T-cell (primary cell): ENCODE measurements at places on chromosomes 3 and 15. TPM values are rescaled to one million over a fixed set of nuclear protein-coding genes. Genes with fewer than 3 reads are reported as not detected.
A peak's percentile ranks its signal among the peaks of the same experiment; 100 is the strongest.

DNA sequence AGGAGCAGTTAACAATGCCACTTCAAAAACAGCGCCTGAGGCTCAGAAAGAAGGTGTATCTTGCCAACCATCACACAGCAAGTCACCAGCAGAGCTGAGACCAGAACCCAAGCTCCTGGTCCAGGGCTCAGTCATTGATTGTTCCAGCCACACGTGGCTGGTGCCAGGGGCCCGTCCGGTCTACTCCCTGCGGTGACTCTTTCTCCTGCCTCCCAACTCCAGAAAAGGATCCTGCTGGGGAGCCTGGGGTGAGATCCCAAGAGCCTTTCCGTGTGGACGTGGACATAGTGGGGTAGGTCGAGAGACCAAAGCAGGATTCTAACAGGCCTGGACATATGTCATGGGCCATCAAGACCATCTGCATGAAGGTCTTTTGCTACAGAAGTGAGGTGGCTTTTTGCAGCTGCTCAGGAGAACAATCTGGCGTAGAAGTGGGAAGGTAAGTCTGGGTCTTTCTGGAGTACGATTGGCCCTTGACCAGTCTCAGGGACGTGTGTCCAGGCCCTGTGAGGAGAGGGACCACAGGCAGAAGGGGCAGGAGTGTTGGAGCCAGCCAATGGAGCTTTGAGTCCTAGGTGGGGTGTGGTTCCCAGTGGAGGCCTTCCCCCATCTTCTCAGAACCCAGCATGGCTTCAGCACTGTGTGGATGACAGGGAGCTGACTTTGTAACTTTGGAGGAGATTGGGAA lies 105.4 kb downstream of the HMG20A start:
- DNase-seq: no peak

DNA sequence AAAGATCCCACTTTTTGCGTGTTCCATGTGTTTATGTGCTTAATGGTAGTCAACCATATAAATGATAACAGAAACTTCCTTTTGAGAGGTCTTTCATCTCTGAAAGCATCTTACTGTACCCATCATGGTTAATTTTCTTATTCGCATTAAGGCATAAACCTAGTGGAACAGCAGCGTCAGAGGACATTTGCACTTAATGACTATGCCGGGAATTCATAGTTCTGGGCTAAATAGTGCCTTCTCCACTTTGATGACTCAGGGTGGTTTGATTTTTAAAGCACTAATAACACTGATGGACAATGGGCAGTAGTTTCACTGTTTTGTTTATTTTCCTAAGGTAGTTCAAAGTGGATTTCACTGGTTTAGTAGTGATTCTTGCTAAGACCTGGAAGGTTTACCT lies 455.3 kb downstream of the DIPK2A start:
- DNase-seq: no peak

- no peak for DNase-seq
Measured at GRCh38 chr3:57382933-57383332, 90.4 kb upstream of the ASB14 start.

GRCh38 chr3:144085964-144086363 lies 114.3 kb downstream of the DIPK2A start:
- no peak for DNase-seq

DNA sequence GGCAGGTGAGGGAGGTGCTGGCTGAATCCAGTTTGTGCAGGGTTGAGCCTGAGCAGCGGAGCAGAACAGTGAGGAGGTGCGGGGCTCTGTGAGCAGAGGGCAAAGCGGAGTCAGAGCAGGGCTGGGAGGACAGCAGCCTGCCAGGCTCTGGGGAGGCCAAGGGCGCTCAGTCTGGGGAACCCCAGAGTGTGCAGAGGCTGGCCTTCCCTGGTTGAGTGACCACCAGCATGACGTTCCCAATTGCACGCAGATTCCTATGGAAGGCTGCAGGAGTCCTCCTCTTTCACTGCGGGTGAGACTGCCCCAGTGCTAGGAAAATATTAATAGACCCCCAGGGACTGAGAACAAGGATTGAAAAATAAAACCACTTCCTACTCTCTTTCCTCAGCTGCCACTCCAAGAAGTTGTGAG lies 13.2 kb downstream of the MRAS start:
- no peak for DNase-seq

- no peak for DNase-seq
Measured at GRCh38 chr3:145533696-145534095, 627.3 kb downstream of the PLOD2 start.

- DNase-seq: no peak
Measured at GRCh38 chr3:72558001-72558400, 290.2 kb downstream of the SHQ1 start.

- DNase-seq: no peak
Measured at GRCh38 chr3:111948786-111949185, 30.0 kb upstream of the ABHD10 start.

- no peak for DNase-seq
Measured at GRCh38 chr15:52579852-52580251, 11.0 kb upstream of the ARPP19 start.

DNA sequence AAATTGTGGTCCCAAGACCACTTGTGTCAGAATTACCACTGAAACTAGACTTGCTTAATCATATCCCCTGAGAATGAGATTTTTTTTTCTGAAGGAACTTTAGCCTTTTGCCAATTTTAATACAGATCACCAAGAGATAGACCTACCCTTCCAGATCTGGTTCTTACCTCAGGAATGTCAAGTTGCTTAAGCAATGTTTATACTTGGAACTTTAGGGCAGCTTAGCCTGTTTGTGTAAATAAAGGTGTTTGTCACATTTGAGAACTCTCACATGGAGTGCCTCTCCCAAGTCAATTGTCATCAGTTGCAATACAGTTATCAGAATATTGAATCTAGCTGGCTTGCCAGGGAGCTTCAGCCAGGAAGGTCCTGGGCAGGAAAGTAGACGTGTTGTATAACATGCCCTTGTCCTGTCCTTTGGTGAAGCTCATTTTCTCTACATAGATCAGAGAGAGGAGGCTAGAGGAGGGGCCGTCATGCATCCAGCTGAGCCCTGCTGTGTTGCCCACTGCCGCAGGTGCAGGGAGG lies 3.9 kb downstream of the GPD1L start:
- DNase-seq: no peak

DNA sequence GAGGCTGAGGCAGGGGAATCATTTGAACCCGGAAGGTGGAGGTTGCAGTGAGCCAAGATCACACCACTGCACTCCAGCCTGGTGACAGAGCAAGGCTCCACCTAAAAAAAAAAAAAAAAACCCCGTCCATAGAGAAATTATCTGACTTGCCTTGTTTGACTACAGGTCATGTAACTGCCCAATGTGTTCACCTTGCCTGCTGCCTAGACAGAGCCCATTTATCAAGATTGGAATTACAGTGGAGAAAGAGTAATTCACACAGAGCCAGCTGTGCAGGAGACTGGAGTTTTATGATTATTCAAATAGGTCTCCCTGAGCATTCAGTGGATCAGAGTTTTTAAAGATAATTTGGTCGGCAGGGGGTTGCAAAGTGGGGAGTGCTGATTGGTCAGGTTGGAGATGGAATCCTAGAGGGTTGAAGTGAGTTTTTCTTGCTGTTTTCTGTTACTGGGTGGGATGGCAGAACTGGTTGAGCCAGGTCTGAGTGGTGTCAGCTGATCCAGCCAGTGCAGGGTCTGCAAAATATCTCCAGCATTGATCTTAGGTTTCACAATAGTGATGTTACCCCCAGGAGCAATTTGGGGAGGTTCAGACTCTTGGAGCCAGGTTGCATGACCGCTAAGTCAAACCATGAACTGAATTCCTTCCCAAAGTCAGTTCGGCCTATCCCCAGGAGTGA lies 40.8 kb upstream of the ACP3 start:
- no peak for DNase-seq

DNA sequence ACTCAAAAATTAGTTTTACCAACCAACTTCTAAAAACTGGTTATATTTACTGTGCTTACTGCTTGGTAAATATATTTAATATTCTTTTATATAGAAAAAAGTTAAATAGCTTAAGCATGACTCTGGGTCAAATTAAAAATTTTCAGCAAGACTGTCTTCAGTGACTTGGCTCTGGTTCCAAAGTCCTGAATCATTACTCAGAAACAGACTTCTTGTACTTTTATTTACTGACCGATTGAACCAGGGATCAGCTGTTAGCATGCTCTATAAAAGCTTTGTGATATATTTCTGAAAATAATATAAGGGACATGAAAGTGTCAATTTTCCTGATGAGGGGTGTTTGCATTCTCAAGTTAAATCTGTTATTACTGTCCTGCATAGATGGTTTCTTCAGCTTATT lies 164.3 kb downstream of the MCTP2 start:
- DNase-seq: no peak

DNA sequence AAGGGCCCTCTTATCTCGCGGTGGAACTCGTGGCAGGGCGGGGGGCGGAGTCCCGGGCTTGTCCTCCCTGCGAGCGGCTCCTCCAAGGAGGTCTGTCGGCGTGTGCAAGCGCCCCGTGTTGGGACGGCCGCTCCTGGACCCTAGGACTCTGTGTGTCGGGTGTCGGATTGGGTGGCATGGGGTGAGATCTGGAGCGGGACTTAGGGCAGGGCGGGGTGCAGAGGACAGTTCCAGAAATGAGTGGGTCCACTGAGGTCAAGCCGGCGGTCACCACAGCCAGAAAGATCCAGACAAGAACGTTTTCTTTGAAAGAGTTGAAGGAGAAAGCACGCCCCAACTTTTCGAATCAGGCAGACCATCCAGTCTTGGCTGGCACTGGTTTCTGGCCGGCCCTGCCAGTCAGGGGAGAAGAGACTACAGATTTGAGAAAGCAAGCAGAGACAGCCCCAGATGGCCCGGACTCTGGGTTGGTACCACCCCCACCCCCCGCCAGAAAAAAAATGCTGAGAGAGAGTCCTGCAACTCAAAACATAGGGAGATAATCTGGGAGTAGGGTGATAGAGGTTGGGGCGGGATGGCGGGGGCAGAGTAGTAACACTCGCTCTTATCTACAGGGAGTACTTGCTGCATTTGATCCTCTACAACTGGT lies 784 bp upstream of the CISH start:
- DNase-seq: peak; percentile 25

DNA sequence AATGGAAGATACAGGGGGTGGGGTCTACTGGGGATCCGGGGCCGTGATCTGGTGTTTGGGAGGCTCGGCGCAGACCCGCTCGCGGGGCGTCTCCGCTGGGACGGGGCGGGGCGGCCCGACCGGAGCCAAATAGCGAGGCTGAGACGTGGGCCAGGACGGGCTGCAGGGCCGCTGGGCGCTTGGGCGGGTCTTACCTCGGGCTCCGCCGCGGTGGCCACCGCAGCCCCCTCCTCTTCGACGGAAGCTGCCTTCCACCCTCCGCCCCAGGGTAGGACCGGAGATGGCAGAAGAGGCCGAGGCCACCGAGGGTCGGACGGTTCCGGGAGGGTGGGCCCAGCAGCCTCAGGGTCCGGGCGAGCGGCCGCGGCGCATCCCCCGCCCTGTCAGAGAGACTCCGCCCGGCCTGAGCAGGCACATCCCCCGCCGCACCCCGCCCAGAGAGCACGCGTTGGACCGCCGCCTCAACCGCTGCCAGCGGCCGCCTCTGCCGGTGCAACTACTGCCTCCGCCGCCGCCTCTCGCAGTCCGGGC lies 399 bp downstream of the MYO9A start:
- peak; percentile 49 for DNase-seq

DNA sequence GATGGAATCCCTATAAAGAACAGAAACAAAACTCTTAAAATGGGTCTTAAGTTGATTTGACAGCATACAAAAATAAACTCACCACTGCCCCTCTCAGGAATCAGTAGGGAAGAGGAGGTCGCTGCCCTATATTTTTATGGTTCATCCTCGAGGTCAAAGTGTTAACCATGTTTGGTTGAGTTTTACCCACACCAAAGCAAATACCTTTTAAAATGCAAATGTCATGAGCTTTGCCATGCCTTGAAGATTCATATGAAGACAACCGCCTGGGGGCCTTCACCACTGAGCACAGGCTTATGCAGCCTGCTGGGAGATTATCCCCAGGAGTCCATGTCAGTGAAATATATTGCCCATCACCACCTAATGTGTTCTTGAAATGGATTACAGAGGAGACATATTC lies 66.1 kb downstream of the GLB1 start:
- peak; percentile 22 for DNase-seq

- no peak for DNase-seq
Measured at GRCh38 chr15:80996247-80996646, 4.5 kb upstream of the TLNRD1 start.

DNA sequence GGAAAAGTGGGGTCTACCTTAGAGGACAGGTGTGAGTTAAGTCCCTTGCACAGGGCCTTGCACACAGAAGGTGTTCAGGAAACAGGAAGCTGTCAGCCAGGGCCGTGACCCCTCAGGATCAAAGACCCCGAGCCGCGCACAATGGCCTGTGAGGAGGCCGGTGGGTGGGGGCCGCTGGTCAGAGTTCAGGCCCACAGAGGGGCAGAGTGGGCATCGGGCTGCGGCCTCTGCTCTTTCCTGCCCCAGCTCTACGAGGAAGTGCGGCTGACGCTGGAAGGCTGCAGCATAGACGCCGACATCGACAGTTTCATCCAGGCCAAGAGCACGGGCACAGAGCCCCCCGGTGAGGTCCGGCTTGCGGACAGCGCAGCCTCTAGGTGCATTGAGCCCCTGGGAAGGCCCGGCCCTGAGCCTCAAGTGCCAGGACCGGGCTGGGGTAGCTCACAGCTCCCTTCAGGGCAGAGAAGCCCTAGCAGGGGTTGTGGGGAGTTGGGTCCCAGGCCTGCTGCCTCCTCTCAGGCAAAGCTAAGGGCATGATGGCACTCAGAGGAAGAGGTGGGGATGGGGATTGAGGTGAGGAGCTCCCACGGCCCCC lies 37.2 kb downstream of the PSTPIP1 start:
- no peak for DNase-seq

DNA sequence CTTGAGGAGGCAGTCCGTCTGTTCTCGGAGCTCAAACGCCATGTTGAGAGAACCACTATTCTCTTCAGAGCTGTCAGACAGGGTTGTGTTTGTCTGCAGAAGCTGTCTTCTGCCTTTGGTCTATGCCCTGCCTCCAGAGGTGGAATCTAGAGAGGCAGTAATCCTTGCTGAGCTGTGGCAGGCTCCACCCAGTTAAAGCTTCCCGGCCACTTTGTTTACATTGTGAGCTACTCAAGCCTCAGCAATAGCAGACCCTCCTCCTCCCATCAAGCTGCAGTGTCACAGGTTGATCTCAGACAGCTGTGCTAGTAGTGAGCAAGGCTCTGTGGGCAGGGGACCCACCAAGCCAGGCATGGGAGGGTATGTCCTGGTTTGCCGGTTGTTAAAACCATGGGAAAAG lies 8.9 kb downstream of the OR5AC2 start:
- no peak for DNase-seq

DNA sequence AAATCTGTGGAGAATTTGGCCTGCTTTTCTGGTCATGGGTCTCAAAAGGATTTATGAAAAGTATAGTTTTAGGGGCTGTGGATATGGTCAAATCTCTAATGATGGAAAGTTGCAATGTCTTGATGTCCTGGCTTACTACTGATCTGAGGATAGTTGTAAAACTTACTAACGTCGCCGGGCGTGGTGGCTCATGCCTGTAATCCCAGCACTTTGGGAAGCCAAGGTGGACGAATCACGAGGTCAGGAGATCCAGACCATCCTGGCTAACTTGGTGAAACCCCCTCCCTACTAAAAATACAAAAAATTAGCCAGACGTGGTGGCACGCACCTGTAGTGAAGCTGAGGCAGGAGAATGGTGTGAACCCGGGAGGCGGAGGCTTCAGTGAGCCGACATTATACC lies 19.6 kb downstream of the TRIM71 start:
- no peak for DNase-seq

MCTP2 gene
- total RNA-seq: 16.5 TPM

ECE2 gene
- not detected for total RNA-seq

MGLL gene
- total RNA-seq: 2.4 TPM

KLF15 gene
- total RNA-seq: 0.26 TPM

BLM gene
- total RNA-seq: 6.0 TPM

UBA3 gene
- total RNA-seq: 62.7 TPM

TRIM59 gene
- 17.7 TPM for total RNA-seq

RNF13 gene
- total RNA-seq: 45.0 TPM

NRROS gene
- total RNA-seq: 7.6 TPM

GNAT1 gene
- total RNA-seq: not detected

ANKRD63 gene
- total RNA-seq: not detected

P2RY13 gene
- not detected for total RNA-seq
